Neural cell (in vitro differentiated cells): ENCODE measurements at places on chromosomes 2 and 18. TPM values are rescaled to one million over a fixed set of nuclear protein-coding genes. Genes with fewer than 3 reads are reported as not detected.

Gene SRD5A2
- polyA plus RNA-seq, result 0.11 and 0.26 TPM in 2 replicates

Gene GCG
- polyA plus RNA-seq, result not detected in 2 replicates

Gene AQP12A
- not detected in 2 replicates for polyA plus RNA-seq

Gene UGT1A1
- polyA plus RNA-seq, result not detected in 2 replicates

Gene PRLH
- polyA plus RNA-seq, result not detected in 2 replicates
